ENCODE measurements at places on chromosomes 16 and 17.

GRCh38 chr16:20673071-20673806 lies 24.2 kb downstream of the ACSM1 start:
- DNase-seq, result no peak

GRCh38 chr17:68437979-68438822 lies 19.1 kb downstream of the WIPI1 start:
- DNase-seq, result no peak

DNA sequence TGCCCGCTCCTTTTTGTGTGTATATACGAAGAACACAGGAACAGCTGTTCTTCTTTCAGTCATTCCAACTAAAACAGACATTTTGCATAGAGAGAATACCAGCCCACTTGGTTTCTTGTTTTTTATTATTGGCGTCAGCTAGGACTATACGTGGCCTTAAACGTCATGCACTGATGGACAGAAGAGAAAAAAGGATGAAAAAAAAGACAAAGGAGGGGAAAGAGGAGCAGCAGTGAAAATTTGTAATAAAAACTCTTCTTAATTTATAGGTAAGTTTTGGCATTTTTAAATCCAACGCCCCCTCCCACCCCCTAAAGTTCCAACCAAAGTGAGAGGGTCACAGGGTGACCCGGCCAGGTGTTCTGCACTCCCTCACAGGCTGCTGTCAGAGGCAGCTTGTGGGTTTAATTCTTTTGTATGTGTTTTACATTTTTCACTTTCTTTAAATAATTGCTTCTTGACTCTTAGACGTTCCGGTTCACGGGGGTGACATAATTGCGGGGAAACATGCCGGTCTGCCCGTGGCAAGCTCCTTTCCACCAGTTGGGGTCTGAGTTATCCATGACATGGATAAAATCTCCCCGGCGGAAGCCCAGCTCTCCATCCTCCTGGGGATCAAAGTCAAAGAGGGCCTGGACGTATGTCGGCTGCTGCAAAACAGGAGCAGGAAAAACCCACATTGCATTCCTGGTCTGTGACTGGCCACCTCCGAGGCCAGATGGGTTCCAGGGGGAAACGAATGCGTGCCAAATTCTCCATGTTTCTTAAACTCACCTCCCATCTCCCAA lies 30.9 kb upstream of the SLC25A19 start:
- DNase-seq, result no peak

DNA sequence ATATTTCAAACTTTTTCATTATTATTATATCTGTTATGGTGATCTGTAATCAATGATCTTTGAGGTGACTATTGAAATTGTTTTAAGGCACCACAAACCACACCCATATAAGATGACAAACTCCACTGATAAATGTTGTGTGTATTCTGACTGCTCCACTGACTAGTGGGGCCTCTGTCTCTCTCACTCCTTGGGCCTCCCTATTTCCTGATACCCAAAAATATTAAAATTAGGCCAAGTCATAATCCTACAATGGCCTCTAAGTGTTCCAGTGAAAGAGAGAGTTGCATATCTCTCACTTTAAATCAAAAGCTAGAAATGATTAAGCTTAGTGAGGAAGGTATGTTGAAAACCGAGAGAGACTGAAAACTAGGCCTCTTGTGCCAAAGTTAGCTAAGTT lies 23.4 kb downstream of the CYLD start:
- no peak for DNase-seq

DNA sequence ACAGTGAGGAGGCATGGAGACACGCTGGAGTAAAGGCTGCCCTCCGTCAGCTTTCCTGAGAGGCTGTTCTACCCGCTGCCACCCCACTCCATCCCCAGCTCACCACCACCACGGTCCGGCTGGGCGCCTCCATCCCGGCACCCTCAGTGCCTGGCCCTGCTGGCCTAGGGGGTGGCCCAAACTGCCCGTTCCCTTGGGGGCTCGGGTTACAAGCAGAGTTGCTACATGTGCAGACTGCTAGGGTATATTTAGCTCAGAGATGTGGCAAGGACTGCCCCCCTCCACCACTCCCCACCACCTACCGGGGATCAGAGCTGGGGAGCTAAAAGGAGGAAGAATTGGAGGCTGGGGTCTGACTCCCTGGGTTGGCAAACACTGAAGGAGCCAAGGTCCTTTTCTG lies 4.1 kb downstream of the CACNB1 start:
- no peak for DNase-seq

DNA sequence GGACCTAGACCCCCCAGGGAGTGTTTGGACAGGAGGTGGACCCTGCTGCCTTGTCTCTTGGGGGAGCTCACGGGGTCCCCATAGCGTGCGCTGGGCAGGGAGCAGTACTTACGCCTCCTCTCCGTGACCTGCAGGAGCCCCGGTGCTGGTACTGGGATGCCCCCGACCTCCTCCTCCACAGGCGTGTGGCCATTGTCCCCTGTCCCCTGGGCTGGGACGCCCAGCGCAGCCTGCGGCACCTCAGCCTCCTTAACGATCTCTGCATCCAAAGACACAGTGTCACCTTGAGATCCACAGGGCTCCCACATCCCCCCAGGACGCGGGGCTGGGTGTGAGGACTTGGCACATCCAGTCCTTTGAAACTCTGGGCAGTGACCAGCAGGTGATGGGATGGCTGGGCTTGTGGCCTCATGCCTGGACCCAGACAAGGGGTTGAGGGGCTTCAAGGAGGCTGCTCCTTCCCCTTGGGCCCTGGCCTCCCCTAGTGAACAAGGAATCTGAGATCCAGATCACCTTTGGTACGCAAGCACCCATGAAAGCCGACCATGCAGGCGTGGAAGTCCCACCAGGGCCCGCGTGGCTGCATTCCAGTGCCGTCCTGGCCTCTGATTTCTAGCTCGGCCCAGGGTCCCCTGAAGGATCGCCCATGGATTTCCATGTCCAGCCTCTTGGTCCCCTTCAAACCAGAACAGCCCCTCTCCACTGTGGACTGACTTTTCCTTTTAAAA lies 9.9 kb downstream of the DBNDD1 start:
- DNase-seq, result no peak

DNA sequence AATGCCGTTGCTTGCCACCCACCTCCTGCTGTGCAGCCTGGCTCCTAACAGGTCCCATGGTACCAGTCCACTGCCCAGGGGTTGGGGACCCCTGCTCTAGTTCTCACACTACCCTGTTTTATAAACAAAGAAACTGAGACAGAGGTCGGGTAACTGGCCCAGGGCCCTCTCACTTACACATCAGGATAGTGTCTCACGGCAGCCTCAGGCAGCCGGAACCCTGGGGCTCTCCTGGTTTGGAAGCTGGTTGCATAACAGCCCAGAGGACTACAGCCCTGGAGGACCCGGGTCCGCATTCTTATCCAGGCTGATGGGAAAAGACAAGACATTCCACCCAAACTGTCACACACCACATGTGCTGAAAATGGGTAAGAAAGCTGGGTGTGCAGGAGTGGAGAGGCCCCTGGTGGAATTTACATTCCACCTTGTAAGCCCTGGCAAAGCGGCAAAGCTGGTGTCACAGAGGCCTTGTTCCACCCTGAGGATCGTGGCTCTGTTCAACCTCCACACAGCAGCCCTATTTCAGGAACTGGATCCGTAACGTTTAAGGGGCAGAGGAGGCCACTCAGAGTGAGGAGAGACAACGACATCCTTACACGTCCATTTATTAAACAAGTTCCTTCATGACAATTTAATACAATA lies 9.8 kb downstream of the CMTM3 start:
- DNase-seq, result no peak

DNA sequence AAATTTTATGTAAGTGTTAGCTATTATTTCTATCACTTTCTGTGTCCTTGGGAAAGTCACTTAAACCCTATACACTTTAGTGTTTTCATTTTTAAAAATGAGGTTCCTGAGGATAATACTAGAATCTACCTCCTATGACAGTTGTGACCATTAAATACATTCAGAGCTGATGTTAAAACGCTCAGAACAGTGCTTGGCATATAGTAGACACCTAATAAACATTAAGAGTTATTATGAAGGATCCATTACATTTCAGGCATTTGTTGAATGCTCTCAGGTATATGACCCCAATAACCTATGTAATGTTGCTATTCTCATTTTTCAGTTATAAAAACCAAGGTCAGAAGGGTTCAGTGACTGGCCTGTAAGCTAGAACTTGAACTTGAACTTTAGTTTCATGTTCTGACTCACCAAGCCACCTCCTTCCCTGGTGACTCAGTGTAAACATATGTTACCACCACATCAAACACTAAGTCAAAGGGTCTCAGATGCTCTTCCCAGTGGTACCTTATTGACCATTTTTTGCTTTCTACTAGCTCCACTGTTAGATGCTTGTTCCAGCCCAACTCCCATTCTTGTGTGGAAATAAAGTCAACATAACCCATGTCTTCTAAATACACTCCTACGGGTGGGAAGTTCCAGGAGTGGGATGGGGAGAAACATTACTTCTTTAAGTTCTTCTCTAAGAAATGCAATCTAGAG lies 47.6 kb downstream of the HSD17B2 start:
- no peak for DNase-seq

DNA sequence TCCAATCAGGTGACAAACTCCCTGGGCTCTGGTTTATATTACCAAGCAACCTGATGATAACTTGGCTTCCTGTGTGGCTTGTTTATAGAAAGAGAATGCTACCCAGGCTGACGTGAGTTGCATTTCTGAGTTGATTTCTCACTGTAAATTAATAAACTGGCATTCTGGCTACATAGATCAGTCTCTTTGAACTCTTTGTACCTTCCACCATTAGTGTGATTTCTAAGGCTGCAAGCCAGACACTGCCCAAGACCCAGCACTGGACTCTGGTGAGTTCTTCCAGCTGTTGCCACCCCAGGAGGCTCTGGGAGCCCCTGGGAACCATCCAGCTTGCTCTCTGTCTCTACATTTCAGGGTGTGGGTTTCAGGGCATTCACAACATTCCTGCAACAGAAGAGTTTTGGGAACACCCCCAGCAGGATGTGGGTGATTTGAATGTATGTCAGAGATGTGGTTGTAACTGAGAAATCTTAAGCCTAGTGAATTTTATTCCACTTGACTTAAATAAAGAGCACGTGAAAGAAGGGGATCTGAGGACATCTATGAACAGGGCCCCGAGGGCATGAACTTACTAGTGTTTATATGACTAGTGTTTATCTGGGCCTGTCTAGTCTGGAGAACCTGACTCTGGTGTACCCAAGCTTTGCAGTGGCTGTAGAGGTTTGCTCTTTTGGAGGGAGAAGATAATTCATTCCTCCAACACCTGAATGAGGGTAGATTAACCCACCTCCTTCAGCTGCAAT lies 30.3 kb upstream of the LRRC37A start:
- DNase-seq, result no peak

DNA sequence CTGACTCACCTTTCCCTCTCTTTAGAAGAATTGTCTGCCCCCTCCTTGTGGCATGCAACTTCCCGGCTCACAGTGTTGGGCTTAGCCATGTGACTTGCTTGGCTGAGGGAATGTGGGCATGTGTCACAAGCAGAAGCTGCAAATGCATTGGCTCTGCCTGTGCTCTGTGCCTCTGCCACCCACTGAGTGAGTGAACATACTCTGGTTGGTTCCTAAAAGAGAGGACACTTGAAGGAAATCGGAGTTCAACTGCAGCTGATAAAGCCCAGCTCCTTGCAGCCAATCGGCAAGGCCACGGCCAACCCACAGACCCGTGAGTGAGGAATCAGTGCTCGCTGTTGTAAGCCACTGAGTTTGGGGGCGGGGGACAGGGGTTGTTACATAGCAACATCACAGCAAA lies 10.9 kb upstream of the GINS2 start:
- DNase-seq, result no peak

DNA sequence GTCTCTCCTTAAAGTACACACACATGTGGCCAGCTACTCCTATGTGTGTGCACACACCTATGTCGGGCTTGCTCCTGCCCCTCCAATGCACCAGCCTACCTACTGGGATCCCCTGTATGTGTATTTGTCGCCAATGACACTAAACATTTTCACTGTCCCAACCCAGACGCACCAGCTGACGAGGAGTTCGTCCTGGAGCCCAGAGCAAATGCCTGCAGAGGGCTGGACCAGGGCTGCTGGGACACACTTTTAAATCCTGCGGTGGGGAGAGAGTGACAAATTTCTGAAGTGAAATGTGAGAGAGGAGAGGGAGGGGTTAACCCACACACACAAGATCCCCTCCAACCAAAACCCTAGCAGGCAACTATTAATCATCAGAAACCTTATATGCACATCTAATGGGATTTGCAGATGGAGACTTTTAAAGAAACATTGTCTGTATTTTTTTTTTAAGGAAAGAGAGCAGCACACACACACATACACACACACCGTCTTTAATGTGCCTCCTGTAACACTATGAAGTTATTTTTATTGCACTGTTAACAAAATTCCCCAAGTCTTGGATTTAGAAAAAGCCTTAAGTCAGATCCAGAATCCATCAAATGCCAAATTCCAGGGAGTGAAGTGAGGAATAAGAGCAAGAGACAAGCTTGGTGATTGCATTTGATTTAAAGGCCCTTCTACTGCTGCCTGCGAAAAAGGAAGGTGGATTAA lies at the start of gene MEOX1:
MEOX1 (minus strand) TSS at position 224 of the 714 bp plus-strand sequence. CDS start 388 bp downstream, outside the sequence.
- DNase-seq, result no peak

GRCh38 chr17:77317091-77317750 lies 176.5 kb downstream of the SEC14L1 start:
- DNase-seq, result no peak

DNA sequence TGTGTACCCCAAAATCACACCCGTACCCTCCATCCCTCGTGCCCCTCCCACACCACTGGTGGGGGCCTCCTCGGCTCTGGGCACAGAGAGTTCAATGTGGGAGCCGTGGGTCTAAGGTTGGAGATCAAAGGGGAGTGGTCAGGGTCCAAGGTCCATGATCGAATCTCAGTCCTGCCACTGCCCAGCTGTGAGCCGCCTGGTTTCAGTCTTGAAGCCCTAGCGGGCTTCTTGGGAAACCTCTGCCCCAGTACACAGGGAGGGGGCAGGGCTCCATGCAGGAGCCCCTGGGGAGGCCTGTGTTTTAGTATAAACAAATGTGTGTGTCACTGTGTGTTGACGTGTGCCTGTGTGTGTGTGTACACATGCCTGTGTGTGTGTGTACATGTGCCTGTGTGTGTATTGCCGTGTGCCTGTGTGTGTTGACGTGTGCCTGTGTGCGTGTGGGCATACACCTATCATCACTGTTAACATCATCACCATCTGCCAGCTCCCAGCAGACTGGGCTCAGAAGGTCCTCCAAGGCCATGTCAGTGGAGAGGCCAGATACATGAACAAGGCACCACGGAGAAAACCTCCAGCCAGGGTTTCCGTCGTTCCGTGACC lies 26.5 kb upstream of the ZNF469 start:
- DNase-seq, result no peak

GRCh38 chr17:70365091-70365583 lies 195.8 kb downstream of the KCNJ2 start:
- DNase-seq, result no peak

DNA sequence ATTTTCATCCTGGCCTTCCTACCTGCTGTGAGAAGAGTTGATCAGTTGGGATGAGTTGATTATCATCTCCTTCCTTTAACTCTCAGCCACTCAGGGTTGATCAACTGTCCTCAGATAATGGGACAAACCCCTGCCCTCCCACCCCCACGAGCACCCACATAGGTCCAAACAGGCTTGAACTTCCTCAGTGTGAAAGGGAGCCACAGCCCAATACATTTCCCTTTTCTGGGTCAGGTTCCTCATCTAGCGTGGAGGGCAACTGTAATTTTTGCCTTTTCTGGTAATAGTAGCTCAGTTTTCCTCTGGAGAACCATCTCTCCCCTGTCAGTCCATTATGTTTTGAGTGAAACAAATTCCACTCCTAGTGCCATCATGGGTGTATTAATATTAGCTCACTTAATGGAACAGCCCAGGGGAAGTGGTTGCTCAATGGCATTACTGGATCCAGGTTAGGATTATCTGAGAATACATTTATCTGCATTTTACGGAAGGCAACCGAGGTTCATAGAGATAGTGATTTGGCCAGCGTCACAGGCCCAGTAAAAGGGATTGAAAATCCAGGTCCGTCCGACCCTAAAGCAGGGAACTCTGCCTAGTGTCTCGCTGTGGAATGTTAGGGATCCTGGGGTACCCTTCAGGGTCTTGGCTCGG lies 476 bp upstream of the LPCAT2 start:
- peak; percentile 8 for DNase-seq
